ENCODE measurements at places on chromosomes 1 and 21. TPM values are rescaled to one million over a fixed set of nuclear protein-coding genes. Genes with fewer than 3 reads are reported as not detected.

DNA sequence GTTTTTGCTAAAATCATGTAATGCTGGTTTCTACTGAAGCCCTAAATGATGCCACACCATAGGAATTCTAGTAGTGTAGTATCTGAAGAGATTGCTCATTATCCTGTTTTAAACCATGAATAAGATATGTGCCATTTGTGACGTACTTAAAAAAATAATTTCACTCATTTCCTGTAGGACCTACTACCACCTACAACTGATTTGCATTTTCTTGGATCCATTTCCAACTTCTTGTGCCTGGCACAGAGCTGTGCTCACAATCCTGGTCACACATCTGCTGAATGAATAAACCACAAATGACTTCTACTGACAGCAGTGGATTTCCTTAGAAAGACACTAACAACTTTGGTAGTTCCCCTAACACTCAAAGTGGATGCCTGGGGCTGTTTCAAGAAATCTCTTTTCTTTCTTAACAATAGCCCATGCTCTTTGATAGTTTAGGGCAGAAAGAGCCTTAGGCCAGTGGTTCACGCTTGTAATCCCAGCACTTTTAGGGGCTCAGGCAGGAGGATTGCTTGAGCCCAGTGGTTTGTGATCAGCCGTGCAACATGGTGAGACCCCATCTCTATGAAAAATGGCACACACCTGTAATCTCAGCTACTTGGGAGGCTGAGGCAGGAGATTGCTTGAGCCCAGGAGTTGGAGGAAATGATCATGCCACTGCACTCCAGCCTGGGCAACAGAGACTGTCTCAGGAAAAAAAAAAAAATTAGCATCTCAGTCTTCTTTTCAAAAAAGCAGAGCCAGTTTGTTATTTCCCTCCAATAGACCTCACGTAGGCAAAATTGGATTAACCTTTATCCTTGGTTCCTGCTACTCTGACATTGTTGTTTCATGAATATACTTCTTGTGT is 13.0 kb upstream of the BATF3 start:
- DNase-seq, result peak; percentile 81

GRCh38 chr21:28160378-28160777 is 832.3 kb downstream of the LTN1 start:
- no peak for DNase-seq

DNA sequence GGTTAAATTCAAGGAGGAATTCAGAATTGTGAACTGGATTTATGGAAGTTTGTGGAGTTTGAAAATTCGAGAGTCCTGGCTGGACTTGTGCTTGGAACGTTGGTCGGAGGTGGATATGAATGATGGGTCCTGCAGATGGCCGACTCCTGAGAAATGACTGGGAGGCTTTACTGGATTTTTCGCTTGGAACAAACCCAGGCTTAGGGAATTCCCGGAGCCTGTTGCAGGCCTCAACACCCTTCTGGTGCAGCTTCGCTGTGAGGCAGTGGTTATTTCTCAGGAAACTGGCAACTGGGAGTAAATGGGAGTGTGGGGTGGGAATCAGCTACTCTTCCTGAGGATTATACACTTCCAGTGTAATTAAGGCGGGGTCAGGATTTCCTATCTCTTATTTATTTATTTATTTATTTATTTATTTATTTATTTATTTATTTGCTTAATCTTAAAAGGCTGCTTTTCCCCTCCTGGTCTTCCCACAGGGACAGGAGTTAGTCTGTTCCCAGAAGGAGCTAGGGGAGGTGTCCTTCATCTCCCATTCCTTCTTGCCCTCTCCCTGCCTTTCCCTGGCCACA is 21.1 kb downstream of the MAPKAPK2 start:
- DNase-seq, result no peak

DNA sequence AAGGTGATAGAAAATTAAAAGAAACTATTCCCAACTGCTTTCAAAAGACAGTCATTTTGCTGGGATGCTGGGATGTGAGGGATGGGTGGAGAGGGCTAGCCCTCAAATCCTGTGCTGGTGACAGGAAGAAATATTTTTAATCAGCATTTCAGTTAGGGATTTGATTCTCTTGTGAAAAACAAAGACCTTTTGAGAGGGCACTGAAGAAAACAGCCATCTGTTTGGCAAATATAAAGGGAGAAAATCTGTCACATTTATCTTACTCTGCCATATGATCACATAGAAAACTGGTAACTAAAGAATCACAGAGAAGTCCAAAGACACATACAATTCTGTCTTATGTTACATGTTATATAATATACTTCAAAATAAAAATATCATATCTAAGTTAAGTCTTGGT is 12.3 kb downstream of the STXBP3 start:
- DNase-seq, result no peak

DNA sequence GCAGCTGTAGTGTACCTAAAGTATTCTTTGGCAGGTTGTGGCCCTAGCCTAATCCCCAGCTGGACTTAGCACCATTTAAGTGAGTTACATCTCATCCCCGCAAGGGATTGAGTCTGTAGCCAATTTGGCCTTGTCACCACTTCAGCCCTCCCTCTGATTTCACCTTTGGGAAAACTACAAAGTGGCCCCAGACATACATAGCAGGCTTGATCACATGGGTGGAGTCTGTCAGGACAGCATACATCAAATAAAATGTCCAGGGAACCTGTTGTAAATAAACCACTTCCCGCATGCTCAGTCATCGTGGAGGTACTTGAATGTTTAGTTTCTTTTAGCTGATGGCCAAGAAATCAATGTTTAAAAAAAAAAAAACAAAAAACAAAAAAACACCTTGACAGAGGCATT is 142.5 kb downstream of the DHRS3 start:
- DNase-seq, result no peak

DNA sequence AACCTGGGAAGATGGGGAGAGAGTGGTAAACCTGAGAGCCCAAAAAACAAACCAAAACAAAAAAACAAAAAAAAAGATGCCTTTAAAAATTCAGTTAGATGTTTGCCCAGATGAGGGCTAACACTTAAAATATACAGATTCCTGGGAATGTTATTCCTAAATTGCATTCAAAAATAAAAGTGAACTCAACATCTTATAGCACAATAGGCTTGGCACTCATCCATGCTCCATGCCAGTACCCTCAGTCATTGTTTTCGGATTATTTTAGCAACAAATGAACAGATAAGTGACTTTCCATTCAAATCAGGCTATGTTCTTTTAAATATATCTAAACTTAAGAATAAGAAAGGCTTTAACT is 3.7 kb downstream of the ATP1A1 start:
- DNase-seq, result no peak

GRCh38 chr1:56098946-56099345 is 480.4 kb downstream of the PLPP3 start:
- no peak for DNase-seq

- no peak for DNase-seq
Measured at GRCh38 chr1:57887964-57888491, 464.2 kb upstream of the DAB1 start.

- no peak for DNase-seq
Measured at GRCh38 chr21:43976661-43977060, 35.4 kb upstream of the TRAPPC10 start.

DNA sequence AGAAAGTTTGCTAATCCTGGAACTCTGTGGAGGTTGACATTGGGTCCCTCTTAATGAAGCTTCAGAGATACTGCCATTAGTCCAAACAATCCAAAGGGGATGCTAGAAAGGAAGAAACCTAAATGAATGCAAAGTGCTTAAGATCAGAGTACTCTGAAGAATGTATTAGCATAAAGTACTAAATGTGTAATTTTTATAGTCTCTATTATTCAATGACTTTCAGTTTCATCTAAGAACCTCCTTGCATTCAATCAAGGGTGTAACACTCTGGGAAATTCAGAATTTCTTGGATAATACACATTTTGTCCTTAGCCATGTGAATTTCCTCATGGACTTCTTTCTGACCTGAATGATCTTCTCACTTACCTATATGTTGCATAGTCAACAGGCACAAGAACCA is 1078.5 kb upstream of the ADGRL4 start:
- no peak for DNase-seq

DNA sequence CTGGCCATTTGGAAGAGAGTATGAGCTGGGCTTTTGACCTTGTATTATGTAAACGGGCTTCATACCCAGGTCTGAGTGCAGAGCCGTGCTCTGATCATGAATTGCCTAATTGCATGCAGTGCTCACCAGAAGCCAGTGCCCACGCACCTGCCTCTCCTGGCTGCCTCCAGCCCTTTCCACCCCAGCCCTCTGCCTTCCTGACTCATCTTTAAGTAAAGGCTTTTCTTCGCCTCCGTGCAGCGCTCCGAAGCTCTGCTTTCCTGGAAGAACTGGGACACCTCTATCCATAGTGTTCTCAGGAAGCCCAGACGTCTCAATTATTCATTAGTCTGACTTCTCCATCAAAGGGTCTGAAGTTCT is 413.7 kb downstream of the PTPRU start:
- no peak for DNase-seq

- no peak for DNase-seq
Measured at GRCh38 chr21:45112371-45112770, 38.0 kb downstream of the ADARB1 start.

- no peak for DNase-seq
Measured at GRCh38 chr1:213419401-213420030, 368.5 kb downstream of the RPS6KC1 start.

DNA sequence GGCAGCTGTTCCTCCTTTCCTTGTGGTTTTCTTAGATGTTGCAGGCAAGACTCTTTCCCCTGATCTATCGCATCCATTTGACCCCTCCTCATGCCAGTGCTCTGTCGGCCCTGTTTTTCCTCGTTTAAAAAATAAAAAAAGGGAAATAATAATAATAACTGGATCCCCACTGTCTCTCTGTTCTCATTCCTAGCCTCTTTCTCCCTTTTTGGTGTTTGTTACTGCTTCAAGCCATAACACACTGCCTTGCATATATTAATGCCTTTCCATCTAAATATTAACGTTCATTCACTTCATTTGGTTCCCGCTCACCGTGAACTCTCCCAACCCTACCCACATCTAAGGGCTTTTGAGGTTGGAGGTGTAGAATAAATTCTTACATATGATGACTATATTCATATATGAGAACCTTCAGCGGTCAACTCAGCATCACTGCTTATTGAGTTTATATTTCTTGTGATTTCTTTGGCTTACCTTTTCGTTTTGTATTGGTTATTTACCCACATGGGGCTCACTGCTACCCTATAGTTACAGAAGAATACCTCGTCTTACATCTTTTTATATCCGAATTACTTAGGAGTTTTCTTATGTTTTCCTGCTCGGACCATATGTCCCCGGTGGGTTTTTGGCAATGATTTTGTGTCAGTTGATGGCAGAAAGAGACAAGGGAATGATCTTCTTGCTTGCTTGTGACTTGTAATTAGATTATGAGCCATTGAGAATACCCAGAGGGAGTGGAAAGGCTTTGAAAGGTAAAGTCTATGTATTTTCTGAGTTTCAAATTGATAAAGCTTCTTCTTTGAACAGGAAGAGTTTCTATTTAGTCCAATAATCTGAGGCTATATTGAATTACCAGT is 805 bp downstream of the ATG4C start:
- DNase-seq, result no peak

DNA sequence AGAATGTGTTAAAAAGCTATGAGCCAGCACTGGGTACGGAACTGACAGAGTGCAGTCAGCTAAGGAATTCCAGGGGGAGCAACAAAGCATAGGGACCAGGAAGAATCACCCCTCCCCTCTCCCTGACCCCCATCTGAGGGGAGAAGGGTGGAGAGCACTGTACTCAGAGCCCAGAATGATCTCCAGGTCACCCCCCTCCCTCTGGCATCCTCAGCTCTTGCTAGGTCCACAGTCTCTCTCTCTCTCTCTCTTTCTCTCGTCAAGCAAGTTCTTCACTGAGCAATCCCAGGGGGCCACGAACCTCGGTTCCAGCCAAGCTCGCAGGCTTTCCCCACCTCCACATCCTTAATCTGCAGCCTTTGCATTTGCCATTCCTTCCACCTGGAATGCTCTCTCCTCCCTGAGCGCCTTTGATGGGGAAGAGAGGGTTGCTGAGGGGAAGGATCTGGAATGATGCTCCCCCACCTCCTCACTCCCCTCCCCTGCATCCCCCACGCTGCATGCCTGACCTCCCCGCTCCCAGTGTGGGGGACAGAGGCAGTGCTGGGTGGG is 6.7 kb upstream of the WASF2 start:
- DNase-seq, result no peak

DNA sequence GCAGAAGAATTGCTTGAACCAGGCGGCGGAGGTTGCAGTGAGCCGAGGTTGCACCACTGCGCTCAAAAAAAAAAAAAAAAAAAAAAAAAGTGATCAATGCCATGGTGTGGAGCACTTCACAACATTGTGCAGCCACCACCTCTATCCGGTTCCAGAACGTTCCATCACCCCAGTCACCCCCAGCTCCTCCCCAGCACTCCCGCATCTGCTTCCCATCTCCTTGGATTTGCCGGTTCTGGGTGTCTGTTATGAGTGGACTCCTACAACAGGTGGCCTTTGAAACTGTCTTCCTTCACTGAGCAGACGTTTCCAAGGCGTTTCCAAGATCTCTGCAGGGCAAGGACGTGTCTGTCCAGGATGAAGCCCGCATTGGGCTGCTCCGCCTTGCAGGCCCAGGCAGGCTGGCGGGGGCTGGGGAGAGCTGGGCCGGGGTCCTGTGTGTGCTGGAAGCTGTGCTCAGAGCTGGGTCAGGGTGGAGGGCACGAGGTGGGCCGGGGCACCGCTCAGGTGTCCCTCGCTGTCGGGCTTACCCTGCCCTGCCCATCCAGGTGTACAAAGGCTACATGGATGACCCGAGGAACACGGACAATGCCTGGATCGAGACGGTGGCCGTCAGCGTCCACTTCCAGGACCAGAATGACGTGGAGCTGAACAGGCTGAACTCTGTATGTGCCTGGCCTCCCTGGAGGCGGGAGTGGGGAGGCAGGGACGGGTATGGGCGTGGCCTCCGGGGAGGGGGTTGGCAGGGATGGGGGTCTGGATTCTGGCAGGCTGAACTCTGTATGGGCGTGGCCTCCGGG is 14.9 kb upstream of the LRRC3 start:
- no peak for DNase-seq

DNA sequence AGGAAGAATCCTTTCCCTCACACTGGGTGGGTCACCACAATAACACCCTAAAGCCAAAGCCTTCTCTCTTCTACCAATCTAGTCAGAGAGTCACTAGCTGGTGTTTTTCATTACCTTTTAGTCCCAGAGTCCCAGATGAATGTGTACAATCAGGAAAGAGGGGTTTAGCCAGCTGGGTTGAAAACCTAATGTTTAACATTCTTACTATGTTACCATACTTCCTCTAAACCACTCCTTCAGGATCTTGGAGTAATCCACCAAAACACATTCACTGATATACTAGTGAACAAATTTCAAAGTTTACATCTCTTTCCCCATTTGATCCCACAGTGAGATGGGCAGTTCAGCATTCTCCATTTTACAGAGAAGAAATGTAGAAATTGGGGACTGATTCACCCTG is 9.7 kb downstream of the LPAR3 start:
- peak; percentile 70 for DNase-seq

- DNase-seq, result no peak
Measured at GRCh38 chr21:46078978-46079351, 18.9 kb upstream of the COL6A2 start.

GRCh38 chr1:201310986-201311355 is 27.7 kb downstream of the PKP1 start:
- peak; percentile 47 for DNase-seq

- DNase-seq, result no peak
Measured at GRCh38 chr21:29550205-29550604, 251.5 kb downstream of the BACH1 start.

Gene PRDM16
- not detected for total RNA-seq

Gene RHD
- total RNA-seq, result not detected

Gene VWA5B1
- not detected for total RNA-seq

Gene PTGS2
- 4.0 TPM for total RNA-seq

Gene TNFRSF4
- 0.88 TPM for total RNA-seq

Gene CD247
- 0.18 TPM for total RNA-seq

Gene TMPRSS3
- not detected for total RNA-seq

Gene ATF6
- 16.4 TPM for total RNA-seq

Gene SLC35F3
- total RNA-seq, result 7.3 TPM

Gene C1orf52
- 41.9 TPM for total RNA-seq

Gene OR2AK2
- not detected for total RNA-seq

Gene CFHR1
- total RNA-seq, result not detected

Gene UBE2U
- not detected for total RNA-seq

All from HT1080 (cell line).